SHP77 treated with DMSO at 0.1 percent for 48 hours (cell line): ENCODE measurements at places on chromosomes 11 and 22.

- no peak for DNase-seq
Measured at GRCh38 chr22:17102297-17102667, 17.5 kb downstream of the IL17RA start.

DNA sequence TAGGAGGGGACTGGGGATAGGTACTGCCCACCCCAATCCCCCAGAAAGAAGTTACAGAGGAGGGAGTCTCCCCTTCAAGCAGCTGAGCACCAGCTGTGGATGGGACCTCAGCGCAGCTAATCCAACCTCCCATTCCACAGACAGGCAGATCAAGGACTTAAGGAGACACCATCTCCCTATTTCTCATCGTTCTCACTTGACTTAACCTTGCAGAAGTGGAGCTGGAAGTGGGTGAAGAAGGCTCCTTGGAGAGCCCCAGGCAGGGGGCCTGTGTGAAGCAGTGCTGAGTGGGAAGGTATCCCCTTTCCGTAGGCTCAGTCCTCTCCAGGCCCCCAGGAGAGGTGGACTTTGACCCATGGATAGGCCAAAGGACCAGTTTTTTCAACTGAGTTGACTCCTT is 27.3 kb downstream of the USP35 start:
- DNase-seq: no peak

DNA sequence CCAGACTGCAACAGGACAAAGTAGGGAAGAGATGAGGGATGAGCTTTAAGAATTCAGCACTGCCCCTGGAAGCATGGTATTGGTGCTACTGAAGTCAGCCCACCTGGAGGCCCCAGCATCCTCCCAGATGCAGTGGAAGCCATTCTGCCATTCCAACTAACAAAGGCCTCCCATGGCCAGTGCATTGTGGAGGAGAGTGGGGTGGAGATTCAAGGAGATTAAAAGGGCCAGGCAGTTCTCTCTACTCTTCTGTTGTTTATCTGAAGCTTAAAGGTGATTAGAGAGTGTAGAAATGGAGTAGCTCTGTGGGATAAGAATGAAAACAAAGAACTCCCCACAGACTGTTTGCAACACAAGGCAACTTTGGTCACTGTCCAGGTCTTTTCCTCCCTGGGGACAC is 24.1 kb upstream of the TSKU start:
- no peak for DNase-seq

GRCh38 chr11:44334356-44335004 is 24.5 kb upstream of the ALX4 start:
- DNase-seq: no peak

DNA sequence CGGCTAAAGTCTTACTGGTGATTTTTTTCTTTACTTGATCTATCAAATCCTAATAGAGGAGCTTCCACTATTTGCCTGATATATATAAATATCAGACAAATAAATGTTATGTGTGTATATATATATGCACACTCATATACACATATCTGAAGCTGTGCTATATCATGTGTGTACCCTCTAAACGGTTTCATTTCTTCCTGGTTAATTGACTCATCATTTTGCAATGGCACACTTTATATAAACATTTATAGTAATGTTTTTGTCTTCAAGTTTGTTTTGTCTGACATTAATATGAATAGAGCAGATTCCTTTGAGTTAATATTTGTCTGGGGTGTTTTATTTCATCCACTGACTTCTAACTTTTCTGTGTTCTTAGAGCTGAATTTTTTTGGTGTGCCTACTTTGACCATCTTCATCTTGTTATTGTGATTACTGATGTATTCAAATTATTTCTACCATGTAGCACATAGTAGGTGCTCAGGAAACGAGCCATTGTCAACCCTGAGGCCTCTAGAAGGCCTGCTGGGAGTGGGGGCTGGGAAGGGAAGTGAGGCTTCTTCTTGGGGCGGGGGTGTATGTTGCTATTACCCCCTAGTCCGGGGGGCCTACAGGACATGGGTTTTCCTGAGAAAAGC is 82.6 kb downstream of the LRRC32 start:
- DNase-seq: no peak

DNA sequence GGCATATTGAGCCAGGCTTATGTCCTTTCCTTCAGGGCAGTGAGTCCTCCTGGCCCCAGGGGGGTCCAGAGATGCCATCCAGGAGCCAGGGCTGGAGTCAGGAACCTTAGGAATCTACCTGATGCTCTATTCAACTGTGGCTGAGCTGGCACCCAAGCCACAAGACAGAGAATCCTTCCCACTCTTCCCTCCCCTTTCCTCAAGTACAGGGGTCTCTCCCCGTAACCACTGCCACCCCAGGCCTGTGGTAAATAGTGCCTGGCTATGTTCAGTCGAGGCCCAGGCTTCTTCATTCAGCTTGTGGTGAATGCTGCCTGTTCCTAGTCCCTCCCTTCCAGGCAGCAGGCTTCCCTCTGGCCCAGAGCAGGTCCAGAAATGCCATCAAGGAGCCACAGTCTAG is 45.5 kb upstream of the THY1 start:
- no peak for DNase-seq

DNA sequence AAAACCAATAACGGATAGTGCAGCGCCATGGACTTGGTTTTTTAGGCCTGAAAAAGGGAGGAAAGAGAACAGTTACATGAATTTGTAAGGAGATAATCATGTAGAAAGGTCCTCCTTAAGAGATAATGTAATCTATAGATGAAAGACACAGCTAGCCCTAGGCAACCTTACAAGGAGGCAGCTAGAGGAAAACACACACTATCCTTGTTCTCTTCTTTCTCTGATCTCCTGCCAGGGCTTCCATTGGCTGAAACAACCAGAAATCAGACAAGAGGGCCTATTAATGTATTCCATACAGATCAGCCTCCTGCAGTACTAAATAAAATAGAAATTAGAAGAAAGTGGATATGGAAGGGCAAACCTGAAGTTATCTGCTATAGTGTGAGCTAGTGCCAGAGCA is 53.0 kb downstream of the KCNA4 start:
- DNase-seq: no peak

- no peak for DNase-seq
Measured at GRCh38 chr11:119741369-119742262, 12.6 kb upstream of the NECTIN1 start.

DNA sequence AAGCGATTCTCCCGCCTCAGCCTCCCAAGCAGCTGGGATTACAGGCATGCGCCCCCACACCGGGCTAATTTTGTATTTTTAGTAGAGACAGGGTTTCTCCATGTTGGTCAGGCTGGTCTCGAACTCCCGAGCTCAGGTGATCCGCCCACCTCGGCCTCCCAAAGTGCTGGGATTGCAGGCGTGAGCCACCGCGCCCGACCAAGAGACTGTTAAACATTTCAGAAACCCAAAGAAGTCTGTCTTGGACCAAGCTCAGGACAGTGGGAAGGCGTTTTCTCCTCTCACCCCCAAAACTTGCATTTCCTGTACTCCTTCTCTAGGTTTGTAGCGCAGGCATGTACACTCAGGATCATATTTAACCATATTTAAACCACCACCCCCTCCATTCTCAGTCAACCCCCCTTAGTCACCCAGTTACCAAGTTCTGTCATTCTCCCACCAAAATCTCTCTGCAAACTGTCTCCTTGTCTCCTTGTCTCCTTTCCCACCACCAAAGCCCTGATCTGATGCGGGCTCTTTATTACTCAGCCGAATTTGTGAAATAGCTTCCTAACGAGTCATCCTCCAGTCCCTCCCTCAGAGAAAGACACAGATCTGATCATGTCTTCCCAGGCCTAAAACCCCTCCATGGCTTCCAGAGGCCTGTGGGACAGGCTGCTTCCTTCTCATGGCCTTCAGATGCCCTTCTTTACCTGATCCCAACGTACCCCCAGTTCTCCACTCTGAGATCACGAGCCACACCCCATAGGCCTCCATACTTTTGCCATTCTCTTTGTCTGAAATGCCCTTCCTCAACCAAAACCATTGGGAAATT is 29.0 kb upstream of the CREB3L1 start:
- DNase-seq: no peak

- DNase-seq: no peak
Measured at GRCh38 chr22:50672471-50673230, at the start of gene SHANK3. Gene SHANK3, plus strand, starts transcription at chr22:50672823.

DNA sequence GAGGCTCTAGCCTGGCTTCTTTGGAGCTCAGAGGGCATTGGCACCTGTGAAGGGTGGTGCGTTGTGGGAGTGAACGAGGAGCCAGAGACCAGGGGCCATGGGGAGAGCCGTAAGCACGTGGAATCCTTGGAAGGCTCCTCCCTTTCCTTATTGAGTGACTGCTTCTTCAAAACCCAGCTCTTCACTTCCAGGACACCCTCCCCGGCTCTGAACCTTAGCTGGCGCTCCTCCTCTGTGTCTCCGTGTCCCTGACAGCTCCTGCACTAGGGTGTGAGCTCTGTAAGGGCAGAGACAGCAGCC is 26.3 kb downstream of the POLR3H start:
- DNase-seq: no peak

- DNase-seq: no peak
Measured at GRCh38 chr11:113153847-113154246, 160.5 kb upstream of the TTC12 start.

DNA sequence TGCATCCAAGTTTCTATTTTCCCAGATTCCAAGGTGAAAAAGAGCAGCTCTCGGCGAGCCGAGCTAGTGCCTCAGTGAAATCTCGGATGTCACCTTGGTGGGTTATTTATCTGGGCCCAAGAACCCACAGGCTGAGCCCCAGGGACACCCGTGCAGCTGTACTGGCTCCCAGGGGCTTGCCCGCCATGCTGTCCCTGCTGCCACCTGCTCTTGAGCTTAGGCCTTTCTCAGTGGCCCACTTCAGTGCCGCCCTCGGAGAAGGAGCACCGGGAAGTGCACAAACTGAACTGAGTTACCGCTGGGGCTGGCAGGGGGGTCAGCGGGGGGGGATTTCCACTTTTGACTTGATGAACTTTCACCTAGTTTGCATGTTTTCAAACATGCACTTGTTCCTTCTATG is 27.9 kb downstream of the CPT1A start:
- DNase-seq: no peak

DNA sequence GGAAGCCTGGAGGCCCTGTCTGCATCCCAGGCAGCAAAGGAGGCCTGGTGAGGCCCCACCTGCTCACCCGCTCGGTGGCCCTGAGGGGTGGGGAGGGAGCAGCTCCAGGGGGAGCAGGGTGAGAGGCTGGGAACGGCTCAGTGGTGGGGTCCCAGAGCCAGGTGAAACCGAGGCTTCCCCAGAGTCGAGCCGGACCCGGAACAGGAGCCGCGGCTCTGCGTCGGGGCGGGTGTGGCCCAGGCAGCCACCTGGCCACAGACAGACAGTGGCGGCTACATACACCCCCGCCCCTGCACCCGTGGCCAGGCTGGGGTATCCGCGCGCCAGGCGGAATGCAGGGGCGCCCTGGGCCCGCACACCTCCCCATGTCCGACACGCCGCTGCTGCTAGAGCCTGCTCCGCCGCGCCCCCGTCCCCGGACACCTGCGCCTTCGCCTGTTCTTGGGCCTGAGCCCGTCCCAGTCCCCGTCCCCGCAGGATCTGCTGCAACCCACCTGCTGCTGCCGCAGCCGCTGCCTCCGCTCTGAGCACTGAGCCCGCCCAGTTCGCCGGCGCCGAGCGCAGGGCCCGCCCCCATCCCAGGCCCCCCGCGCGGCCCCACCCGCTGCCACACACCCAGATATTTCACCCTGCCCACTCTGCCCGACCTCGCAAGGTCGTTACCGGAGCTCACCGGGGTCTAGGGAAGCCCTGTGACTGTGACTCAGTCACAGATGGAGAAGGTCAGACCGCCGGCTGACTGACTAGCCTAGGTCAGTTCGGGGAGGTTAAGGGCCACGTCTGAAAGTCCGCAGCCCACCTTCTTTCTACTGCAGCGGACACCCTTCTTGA is at the start of gene SLC7A4:
Gene SLC7A4 (minus strand): TSS at position 525 of the 831 bp plus-strand sequence. CDS start 749 bp downstream, outside the sequence.
- no peak for DNase-seq
